D341Med (cell line): ENCODE measurements at places on chromosomes 3 and 15.

GRCh38 chr3:47581422-47581821, 2.8 kb upstream of the CSPG5 start:
- DNase-seq: no peak

GRCh38 chr15:71588746-71589145, 221.6 kb upstream of the NR2E3 start:
- no peak for DNase-seq

DNA sequence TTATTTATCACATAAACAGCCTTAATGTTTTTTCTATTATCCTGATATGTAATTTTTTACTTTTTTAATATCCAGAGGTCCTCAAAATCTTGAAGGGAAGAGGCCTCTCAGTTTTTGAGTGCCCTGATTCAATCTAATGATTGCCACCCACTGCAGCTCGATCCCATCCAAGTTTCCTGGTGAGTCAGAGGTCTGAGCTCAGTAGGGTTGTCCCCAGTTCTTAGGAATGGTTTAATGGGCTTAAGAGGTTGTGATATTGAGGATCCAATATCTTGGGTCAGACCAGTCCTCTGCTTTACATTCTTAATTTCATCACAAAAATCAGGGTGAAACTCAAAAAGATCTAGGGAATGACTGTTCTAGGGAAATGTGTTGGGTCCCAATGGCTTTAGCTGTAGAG, 238.5 kb downstream of the NSUN3 start:
- DNase-seq: no peak

DNA sequence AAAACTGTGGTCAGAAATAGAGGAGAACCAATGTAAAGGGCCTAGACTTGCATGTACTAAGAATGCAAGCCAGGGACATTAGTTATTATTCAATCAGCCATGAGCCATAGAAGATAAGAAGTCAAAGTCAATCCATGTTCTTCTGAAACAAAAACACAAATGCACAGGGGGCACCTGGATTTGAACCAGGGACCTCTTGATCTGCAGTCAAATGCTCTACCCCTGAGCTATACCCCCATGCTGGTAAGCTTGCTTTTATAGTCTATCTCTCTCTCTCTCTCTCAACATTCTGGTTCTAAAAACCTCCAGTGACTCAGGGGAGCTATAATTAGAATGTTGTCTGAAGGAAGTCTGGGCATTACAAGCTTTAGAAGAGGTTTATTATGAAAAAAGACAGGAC, 85.6 kb upstream of the ACP3 start:
- no peak for DNase-seq

DNA sequence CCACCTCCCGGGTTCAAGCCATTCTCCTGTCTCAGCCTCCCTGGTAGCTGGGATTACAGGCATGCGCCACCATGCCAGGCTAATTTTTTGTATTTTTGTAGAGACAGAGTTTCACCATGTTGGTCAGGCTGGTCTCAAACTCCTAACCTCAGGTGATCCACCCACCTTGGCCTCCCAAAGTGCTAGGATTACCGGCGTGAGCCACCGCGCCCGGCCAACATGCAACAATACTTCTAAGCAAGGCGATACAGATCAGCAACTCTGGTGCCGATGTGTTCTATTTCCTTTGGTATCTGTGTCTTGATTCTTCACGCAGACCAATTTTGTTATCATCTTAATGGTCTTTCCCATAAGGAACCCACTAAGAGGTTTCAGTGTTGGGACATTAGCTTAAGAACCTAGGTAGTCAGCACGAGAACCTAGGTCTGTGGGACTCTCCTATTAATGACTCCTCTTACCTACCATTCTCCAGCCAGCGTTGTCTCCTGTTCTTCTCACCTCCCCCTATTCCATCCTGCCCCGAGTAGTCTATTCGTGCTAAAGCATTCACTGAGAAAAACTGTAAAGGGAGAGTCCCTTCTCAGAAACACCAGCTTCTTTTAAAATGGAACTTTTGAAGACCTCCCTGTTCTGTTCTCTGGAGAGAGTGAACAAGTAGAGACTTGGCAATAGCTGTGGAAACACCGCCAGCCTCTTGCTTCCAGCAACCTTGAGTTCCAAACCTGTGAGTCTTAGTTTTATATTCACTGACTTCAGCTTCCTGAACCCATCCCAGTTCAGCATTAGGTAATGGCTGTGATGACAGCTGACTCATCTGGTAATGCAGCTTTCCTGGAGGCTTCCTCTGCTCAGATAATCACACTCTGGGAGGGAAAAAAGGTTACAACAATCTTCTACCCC, 61.2 kb downstream of the TSC22D2 start:
- DNase-seq: no peak

GRCh38 chr3:52226229-52226817, 878 bp upstream of the TLR9 start:
- DNase-seq: no peak

DNA sequence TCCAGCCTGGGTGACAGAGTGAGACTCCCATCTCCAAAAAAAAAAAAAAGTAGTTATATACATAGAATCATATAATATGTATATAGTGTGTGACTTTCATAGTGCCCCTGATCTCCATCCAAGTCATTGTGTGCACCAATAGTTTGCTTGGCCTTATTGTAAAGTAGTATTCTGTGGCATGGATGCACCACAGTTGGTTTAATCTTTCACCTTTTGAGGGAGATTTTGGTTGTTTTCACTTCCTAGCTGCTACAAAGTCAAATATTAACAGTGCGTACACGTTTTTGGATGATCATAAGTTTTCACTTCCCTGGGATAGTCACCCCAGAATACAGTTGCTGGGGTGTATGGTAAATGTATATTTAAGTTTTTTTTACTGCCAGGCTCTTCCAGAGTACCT, 162.8 kb downstream of the PTPRG start:
- no peak for DNase-seq

GRCh38 chr3:172307141-172307560, 141.1 kb downstream of the GHSR start:
- DNase-seq: no peak

DNA sequence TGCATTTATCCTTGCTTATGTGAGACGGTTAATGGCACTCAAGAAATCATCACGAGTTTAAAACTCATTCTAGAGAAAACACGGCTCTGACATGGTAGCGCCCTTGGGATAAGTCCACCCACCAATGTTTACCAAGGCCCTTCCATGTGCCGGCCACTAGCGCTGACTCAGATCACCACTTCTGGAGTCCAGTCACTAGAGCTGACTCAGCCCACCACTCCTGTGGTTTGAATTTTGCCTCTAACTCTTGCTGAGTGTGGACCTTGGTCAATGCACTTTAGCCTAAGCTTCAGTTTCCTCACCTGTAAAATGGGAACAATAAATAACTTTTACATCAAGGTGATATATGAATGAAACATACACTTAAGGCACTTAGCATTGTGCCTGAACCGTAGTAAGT, 358.4 kb upstream of the PROK2 start:
- no peak for DNase-seq

DNA sequence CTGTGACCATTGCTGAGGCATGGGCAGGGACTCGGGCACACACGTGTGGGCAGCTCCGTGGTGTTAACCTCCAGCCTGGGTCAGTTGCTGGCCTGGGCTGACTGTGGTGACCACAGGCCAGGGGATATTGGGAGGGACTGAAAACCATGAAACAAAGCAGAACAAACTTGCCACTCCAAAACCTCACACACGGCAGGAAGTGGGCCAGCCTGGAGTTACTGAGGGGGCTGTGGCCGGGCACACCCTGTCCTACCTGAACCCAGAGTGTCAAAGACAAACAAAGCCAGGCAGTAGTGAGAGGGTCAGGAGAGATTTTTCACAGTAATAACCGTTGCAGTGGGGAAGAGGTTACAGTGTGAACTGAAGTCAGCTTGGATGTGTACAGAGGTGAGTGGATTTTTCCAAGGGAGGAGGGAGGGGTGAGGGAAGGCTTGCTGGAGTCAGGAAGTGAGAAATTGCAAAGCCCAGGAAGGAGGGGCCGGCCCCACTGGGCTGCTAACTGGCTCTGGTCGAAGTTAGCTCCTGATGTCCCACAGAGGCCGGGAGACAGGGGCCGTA, 40.0 kb upstream of the ATP10A start:
- DNase-seq: no peak

DNA sequence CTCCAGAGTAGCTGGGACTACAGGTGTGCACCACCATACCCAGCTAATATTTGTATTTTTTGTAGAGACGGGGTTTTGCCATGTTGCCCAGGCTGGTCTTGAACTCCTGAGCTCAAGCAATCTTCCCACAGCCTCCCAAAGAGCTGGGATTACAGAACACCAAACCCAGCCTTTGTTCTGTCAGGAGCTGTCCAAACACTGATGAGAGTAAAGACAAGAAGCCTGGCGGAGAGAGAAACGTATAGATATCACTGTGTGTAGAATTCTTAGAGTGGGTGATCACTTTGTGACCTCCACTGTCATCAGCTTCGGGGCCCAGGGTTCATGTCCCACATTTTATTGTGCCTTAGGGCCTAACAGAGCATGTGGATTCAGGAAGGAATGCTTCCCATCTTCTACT, 159.5 kb downstream of the SNRK start:
- no peak for DNase-seq

GRCh38 chr3:157167371-157168042, 7.6 kb upstream of the CCNL1 start:
- no peak for DNase-seq

DNA sequence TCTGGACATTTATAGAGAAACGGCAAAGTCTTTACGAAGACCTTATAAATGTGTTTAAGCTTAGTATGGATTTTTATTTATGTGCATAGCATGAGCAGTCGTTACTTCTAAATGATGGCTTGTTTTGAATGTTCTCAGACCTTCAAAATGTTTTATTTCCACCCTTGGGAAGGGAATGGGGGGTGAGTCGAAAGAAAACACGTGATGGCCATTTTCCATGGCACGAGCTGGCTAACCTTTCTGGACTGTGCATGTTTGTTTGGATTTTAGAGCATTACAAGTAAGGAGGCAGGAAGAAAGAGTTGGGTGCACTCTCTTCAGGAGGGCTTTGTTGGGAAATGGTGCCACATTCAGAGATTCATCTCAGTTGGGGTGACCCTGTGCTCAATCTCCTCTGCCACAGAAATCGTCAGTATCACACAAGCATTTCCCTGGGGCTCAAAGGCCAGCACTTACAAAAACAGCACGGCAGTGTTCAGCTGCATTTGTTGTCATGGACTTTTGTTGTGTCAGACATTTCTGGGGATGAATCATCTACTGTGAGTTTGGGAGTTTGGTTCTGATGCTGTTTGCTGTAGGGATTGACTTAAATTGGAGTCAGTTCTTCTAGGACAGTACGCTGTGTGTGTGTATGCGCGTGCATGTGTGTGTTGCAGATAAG, 52.3 kb upstream of the ADAMTS9 start:
- DNase-seq: no peak

GRCh38 chr3:117903226-117903625, 1131.4 kb downstream of the IGSF11 start:
- no peak for DNase-seq

GRCh38 chr15:42100021-42100800, 5.8 kb upstream of the PLA2G4D start:
- no peak for DNase-seq

DNA sequence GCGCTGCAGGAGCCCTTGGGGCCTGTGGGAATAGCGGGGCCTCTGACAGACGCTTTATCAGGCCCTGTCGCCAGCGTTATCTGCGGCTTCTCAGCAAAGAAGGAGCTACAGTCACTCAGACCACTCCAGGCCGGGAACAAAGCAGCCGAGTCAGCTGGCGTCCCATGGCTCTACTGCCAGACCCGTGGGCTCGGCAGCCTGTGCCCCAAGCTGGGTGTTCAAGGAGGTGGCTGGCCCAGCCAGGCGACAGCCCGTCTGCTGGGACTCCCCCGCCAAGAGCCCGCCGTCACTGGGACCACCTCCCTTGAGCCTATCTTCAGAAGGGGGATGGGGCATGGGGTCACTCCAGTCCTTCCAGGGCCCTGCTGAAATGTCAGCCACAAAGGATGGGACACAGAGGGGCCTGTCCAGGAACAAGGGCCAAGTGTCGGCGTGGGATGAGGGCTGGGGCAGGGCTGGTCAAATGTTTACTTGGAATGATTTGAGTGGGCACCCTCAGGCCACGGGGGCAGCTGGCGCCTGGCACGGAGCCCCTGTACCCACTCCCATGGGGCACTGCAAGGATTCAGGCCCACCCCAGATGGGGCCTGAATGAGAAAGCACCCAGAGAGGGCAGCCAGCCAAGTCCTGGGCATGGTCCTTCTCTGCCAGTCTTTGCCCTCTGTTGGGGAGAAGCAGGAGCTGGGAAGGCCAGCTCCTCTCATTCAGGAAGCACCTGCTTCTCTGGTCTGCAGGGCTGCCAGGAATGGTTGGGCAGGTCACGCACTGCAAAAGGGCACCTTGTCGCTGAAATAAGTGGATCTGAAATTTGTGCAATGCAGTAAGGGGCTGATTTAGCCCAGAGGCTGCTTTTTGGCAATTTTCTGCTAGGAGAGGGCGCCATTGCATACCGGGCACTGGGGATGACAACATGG, 148.3 kb downstream of the SMAD6 start:
- DNase-seq: peak; percentile 36

DNA sequence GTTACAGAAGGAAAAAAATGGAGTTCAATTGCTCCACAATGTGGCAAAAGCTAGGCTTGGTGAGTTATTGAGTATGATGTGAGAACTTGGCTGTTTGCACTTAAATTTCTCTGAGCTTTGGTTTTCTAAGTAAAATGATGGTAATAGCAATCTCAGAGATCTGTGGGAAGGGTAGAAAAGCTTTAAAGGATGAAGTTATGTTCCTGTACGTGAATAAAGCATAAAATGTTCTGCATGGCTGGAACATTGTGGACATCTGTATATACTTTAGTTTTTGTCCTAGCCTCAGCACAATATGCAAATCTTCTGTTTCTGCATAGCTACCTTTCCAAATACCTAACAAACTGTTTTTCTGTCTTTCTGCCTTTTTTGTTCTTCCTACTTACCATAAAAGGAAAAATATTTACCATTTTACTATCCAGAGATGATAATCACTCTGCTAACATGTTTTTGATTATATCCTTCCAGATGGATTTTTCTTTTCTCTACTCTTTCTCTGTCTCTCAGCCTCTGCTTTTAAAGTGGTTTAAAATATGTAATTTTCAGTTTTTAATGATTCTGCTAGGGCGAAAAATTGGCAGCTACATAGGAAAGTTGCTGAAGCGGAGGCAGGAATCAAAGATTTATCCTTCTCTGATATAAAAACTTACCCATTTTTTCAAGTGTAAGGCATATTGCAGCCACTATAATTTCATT, 188.1 kb downstream of the FNDC3B start:
- DNase-seq: no peak

- peak; percentile 23 for DNase-seq
Observed at GRCh38 chr3:14774431-14774830, 44.3 kb upstream of the FGD5 start.

- DNase-seq: no peak
Observed at GRCh38 chr3:178244733-178245709, 291.2 kb upstream of the KCNMB2 start.
